ENCODE measurements at places on chromosomes 11 and 22.
A peak's percentile ranks its signal among the peaks of the same experiment; 100 is the strongest.

GRCh38 chr11:2816941-2817421 lies 68.6 kb downstream of the CDKN1C start:
- DNase-seq: no peak

- DNase-seq: no peak
Measured at GRCh38 chr11:119486691-119487259, 63.8 kb upstream of the THY1 start.

DNA sequence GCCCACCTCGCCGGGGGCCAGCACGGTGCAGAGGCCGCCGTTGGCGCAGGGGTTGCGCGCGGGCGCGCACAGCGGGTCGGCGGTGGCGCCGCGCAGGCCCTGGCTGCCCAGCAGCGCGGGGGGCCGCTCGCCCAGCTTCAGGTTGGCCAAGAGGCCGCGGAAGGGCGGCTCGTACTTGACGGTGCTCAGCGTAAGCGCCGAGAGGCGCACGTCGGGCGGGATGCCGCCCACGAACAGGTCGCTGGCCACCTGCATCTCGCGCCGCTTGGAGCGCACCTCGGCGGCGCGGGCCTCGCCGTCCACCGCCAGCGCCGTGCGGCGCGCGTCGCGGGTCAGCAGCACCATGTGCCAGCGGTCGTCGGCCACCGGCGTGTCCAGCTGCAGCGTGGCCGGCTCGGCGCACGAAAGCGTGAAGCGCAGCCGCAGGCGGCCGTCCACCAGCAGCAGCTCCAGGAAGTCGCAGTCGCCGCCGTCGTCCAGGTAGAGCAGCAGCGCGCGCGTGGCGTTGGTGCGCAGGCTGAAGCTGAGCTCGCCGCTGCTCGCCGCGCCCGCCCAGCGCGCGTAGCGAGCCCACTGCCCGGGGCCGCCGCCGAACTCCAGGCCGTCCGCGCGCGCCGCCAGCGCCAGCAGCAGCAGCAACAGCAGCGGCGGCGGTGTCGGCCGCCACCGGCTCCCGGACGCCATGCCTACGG lies 9.8 kb downstream of the NRXN2 start:
- no peak for DNase-seq

- DNase-seq: no peak
Measured at GRCh38 chr11:120702656-120703055, 191.1 kb downstream of the GRIK4 start.

DNA sequence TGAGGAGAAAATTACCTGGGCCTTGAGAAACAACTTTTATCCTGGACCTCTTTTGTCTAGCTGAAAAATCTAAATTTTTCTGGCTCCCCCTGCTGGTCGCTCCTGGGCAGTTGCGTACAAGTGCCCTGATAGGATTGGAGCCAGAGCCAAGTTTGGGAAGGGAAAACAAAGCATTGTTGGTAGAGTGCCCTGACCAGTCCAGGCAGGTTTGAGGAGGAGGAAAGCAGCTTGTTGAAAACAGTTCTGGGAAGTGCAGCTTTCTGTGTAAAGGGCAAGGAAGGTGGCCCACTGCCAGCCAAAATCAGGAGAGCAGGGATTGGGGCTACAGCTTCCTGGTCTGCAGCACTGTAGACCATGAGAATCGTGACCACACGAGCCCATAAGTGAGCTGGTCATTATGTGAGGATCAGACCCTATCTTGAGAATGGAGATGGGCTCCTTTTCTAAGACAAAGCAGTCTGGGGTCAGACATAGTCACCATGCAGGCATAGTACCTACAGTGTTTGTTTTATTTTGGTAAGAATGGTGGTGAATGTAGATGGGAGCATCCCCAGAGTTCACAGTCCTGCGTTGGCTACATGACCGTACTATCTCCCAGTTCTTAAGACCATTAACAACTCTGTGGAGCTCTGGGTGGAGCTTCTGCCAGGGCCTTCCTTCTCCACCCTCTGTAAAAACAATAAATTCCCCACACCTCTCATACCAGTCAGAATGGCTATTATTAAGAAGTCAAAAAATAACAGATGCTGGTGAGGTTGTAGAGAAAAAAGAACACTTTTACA lies 21.3 kb upstream of the PIK3IP1 start:
- peak; percentile 48 for DNase-seq

GRCh38 chr11:116460156-116460920 lies 312.4 kb downstream of the BUD13 start:
- no peak for DNase-seq

GRCh38 chr11:24556693-24557092 lies 59.8 kb downstream of the LUZP2 start:
- no peak for DNase-seq

GRCh38 chr11:19232910-19233503 lies 7.7 kb downstream of the E2F8 start:
- DNase-seq: no peak

DNA sequence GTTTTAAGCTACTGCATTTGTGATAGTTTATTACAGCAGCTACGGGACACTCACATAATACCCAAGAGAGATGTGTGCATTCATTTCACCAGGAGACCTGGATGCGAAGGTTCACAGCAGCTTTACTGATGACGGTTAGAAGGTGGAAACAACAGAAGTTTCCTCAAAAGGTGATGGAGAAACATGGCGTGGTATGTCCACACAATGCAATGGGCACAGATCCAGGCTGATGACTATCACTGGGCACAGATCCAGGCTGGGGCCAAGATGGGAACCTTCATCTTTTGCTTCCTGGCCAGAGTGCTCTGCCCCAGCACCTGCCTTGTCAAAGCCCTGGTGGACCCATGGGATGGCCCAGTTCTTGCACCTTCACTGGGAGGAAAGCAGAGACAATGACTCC lies 30.6 kb upstream of the RFPL3 start:
- no peak for DNase-seq

DNA sequence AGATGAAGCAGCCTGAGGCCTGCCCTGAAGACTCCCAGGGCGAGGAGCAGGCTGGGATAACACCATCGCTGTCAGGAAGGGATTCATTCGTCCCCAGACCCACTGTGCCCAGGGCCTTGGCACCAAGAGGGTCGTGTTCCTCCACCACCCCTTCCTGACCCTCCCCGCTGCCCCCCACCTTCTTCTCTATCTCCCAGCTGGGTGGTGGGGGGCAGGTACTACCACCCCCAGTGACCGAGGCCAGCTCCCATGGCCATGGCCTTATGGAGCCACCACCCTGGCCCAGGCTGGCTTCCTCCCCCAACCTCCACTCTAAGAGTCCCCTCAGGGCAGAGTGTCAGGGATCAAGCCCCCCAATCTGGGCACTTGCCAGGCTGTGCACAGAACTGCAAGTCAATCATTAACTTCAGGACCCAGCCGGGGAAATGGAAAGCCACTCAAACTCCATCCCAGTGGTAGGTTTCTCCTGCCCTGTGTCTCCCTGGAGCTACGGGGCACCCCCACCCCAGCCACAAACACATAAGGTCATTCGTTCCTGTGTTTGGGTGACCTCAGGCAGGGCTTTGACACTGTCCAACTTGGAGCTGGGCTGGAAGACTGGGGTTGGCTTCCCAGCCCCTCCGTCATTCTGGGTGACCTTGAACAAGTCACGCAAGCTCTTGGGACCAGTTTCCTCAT lies 33.3 kb upstream of the WNT11 start:
- DNase-seq: no peak

DNA sequence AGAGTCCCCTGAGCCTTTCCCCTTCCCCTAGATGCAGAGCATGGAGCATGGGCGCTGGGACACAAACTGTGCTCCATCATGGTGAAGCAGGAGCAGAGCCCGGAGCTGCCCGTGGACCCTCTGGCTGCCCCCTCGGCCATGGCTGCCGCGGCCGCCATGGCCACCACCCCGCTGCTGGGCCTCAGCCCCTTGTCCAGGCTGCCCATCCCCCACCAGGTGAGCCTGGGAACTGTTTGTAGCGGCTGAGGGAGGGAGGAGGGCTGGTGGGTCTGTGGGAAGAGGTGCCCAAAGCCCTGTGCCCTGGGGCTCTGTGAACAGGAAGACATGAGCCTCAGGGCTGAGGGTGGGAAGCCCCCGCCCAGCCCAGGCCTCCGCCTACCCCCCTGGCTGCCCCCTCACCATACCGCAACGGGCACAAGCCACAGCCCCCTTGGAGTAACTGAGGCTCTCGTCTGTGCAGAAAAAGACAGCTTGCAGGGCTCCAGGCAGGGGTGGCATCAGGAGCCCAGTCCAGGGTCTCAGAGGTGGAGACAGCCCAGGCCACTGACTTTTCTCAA lies 30.4 kb downstream of the CREB3L1 start:
- DNase-seq: no peak

DNA sequence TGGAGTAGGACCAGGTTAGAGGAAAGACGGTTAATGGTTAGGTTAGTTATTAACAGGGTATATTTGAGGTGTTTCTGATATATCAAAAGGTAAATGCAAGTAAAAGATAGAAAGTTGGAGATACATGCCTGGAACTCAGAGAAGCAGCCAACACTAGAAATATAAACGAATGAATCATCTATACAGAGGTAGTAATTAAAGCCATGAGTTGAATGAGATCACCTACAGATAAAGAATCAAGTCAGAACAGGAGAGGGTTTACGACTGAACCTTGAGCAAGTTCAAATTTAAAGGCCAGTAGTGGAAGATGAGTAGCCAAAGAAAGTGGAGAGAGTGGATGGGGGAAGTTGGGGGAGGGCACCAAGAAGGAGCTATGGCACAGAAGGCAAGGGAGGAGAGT lies 73.9 kb downstream of the SPON1 start:
- DNase-seq: no peak

GRCh38 chr22:37926771-37927636 lies 20.9 kb downstream of the MICALL1 start:
- no peak for DNase-seq

DNA sequence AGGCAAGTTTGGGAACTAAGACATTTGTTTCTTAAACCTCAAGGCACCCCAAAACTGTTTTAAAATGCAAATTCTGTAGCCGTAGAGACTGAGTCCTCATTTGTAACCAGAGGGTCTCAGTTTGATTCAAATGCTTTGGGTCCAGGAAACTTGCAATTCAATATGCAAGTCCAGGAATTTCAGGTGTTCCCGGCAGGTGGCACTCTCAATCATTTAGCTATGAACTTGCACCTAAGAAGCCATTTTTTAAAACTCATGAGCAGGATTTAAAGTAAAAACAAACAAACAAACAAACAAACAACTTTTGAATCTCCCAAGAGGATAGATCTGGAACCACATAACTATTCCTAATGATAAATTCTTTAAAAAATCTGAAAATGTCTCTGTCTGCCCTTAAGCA lies 8.7 kb upstream of the ABTB2 start:
- DNase-seq: no peak

GRCh38 chr11:93166194-93166593 lies 31.6 kb downstream of the SLC36A4 start:
- DNase-seq: no peak

DNA sequence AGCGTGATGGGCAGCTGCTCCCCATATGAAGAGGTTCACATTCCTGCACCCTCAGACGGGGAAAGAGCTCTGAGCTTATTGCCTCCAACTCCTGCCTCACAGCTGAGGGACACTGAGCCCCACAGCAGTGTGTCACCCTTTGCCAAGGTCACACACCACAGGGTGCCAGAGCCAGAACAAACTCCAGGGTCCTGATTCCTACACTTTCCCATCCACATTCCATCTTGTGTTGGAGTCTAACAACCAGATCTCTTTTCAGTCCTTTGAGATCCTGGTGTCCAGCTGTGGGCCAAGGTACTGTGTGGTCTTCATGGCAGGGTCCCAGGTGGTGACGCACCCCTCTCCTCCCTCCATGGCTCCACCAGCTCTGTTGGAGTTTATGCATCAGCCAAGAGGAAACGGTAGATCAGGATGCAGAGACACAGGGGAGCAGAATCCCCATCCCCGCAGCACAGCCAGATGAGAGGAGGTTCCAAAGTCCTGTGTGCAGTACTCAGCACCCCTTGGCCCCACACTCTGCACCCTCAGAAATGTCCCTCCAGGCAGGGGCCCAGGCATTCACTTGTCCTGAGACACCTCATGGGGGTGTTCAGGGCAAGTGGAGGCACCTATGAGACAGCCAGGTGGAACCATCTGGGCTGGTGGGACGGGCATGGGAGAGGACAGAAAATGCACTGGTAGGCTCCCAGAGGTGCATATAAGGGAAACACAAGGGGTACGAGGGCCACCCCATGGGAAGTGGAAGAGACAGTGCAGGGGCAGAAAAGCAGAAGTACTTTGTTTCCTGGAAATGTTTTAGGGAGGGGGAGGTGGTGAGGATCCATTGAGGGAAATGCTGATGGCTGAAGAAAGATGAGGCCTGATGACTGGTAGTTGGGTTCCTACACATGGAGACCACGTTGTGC lies 32.6 kb upstream of the GNAZ start:
- DNase-seq: no peak

GRCh38 chr11:64877390-64878222 lies 815 bp downstream of the EHD1 start:
- no peak for DNase-seq

DNA sequence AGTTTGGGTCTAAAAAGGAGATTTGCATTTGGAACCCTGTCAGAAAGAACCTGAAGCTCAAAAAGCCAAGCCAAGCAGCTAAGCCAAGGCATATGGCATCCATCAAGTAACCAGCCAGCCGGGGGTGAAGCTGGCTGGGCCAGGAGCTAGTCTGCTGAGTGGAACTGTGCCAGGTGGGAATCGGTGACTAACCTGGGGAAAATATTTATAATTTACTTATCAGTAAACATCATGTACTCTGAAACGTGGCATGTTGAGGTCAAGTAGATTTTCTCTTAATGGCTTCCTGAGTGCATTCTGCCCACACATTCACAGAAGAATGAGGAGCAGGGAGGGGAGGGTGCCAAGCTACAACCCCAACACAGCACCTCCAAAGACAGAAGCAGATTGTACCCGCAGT lies 70.5 kb upstream of the SESN3 start:
- DNase-seq: no peak

GRCh38 chr11:105838668-105839384 lies 183.2 kb downstream of the MSANTD4 start:
- DNase-seq: no peak

DNA sequence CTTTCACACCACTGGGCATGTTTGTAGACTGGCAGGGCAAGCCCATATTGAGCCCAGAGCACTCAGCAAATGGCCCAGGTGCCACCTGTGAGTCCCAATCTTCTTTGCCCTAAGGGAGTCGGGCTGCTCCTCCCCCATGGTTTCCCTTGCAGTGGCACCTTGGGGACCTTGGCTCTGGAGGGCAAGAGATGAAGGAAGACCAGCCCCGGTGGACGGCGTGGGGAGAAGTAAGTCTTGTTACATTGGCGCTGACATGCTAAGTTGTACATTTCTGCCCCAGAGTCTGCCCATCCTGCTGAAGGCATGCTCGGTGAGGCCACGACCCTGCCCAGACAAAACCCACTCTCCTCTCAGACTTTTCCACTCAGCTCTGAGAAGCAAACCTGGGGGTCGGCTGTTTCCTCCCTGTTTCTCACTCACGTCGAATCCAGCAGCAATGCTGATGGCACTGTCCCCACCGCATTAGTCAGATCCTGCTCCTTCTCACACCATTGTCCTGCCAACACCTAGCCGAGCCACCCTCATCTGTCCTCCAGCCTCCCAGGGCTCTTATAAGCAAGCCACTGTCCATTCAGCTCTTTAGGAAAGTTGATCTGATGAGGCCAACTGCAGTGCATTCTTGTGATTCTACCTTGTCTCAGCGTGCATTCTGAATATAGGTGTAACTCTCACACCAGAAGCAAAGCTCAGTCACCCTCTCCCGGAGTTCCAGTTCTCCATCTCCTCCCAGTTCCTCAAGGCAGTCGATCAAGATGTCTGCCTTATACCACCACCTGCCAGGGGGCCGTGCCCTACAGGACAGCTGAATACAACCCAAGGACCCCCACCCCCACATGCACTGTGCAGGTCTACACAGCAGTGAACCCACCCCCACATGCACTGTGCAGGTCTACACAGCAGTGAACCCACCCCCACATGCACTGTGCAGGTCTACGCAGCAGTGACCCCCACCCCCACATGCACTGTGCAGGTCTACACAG lies 827.1 kb downstream of the TBC1D22A start:
- no peak for DNase-seq
